ENCODE measurements at places on chromosomes 6 and 20. TPM values are rescaled to one million over a fixed set of nuclear protein-coding genes. Genes with fewer than 3 reads are reported as not detected.
A peak's percentile ranks its signal among the peaks of the same experiment; 100 is the strongest.

Gene OOEP
- polyA plus RNA-seq, result 0.15 TPM

DNA sequence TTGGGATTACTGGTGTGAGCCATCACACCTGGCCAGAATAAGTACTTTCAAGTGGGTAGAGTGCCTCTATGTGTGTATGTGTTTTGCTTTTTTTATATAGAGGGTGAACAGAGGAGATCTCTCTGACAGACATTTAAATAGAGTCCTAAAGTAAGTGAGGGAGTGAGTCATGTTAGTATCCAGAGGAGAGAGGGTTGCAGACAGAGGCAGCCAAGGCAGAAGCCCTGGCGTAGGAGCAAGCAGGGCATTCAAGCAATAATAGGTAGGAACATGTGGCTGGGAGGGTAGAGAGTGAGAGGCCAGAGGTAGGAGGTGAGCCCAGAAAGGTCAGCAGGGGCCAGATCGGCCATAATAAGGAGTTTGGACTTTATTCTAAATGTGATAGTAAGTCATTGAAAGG lies 48.9 kb downstream of the PHF20 start:
- DNase-seq, result no peak

DNA sequence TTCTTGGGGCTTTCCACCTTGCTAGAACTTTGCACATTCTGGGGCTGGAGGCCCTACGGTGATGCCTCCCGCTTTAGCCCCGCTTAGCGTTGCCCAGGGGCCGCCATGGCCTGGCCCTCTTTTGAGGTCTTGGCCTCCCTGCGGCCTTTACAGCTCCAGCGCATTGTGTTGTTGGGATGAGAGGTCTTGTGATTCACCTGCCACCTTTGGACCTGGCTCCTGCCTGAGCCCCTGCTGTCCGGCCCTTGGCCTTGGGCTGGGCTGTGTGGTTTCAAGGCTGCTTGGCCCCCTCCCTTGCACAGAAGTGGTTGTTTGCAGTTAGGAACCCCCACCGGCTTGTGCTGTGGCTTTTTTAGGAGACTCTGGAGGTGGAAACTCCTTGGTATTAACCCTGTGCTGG lies 61.0 kb upstream of the CDH4 start:
- DNase-seq, result no peak

DNA sequence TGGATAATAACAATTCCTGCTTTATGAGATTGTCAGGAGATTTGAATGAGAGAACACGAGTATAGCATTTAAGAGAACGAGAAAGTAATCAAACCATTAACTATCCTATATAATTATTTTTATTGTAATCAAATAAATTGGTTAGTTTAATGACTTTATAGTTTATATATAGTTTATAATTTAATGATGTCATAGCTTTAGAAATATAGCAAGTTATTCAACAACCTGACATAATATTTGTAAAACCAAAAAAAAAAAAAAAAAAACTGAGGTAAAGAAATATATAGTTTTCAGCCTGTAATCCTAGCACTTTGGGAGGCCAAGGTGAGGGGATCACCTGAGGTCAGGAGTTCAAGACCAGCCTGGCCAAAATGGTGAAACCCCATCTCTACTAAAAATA lies 26.4 kb upstream of the DST start:
- DNase-seq, result no peak

Gene CST1
- not detected for polyA plus RNA-seq

Gene COL9A1
- polyA plus RNA-seq, result 0.03 TPM

DNA sequence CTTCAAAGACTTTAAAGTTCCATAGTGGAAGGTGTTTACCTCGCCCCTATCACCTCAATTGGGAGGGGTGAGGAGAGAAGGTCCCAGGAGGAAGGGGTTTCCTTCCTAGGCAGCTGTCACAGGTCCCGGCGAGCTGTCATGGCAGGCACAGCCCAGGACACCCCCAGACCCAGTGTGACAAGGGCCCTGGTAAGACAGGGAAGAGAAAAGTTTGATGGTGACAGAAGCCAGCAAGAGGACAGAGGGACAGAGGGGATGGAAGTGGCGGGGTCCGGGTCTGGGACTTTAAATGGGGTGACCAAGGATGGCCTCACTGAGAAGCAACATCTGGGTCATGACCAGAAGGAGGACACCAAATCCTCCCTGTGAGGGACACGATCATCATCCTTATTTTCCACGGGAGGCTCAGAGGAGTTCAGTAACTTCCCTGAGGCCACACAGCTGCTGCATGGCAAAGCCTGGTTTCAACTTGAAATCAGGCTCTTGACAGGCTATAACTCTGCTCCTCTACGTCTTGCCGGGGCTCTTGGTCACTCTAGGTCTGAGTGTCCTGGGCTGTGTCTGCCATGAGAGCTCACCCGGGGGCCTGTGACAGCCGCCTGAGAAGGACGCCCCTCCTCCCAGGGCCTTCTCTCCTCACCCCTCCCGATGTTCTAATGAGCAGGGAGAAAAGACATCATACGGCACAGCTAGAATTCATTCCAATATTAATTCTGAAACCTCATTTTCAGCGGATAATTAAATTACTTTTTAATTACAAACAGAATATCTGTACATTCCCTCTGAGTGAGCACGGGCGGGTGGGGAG lies 222.2 kb downstream of the PREX1 start:
- DNase-seq, result no peak

- no peak for DNase-seq
These were observed 13.9 kb downstream of the JAG1 start for GRCh38 chr20:10659651-10660601.

- DNase-seq, result no peak
These were observed 81.6 kb downstream of the KCNB1 start for GRCh38 chr20:49400904-49401303.

Gene RNF39
- not detected for polyA plus RNA-seq

GRCh38 chr6:48541649-48542048 lies 430.7 kb upstream of the PTCHD4 start:
- DNase-seq, result no peak

GRCh38 chr20:25051386-25052155 lies 6.4 kb downstream of the ACSS1 start:
- DNase-seq, result no peak

DNA sequence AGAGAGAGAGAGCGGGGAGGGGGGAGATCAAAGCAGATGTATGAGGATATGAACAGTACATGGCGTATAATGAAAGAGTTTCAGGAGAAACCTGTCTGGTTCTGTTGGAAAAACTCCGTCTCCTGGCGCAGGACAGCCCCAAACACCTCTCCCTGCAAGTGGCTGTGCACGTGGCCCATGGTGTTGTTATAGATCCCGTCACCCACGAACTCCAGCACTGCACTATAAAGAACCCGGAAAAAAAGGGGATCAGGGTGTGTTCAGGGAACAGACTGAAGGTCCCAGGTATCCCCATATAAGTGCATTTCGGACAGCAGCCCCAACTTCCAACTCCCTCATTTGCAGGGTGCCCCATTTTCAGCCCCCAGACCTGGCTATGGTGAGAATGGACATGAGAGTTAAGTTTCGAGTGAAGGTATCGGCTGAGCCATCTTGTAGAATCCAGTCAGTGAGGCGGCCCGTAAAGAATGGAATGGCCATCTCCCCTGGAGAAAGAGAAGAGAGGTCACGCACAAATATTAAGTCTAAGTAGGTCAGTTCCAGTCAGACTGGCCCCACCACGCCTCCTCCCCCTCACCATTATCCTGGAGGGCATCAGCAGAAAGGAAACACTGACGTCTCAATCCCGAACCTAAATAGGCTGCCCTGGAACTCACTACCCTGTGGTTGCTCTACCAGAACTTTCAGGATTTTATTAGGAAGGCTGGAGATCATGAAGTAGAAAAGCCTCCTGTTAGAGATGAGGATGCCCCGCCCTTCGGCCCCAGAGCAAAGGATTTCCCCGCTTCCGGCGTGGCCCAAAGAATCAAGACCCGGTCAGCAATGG lies 1.3 kb downstream of the TAP1 start:
- peak; percentile 38 for DNase-seq

DNA sequence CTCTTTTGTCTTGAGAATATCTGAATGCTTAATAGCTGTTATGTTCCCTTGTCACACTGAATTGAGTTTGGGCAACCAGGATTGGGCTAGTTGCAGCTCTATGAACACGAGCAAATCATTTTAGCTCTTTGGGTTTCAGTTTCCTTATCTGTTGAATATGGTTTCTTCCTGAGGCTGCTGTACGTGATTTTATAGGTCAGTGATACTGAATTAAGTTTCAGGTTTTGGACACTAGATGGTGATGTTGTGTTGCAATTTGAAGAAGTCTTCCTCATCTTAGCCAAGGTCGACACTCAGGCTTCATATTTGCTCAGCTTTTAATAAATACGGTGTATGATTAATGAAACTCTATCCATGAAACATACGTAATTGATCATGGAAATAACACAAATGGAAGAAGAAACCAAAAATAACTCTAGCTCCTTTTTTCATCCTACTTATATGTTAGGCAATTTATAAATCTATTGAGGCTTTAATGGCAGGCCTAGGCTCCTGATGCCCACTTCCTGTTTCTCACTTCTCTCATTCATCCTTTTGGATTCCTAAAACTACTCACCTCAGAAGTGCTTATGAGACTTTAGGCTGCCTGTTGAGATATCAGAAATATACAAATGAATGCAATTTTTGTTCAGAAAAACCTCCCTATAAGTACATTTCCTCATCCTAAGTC lies 354.1 kb upstream of the MAP3K7 start:
- DNase-seq, result no peak

DNA sequence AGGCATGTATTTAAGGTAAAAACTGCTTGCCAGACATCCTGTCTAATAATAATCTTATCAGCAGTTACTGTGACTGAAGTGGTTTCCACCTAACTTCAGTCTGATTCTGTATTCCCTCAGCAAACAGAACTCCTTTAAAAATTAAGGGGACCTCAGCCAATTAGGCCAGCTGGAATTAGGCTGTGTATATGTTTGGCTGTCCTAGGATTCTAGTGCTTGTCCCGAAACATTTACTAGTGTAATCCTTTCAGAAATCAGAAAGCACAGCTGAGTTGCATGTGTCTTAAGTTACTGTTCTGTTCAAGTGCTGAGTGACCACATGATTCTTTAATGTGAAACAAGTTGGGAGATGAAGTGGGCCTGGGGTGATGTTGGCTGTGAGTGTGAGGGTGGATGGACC lies 120.9 kb upstream of the SUPT3H start:
- DNase-seq, result no peak

DNA sequence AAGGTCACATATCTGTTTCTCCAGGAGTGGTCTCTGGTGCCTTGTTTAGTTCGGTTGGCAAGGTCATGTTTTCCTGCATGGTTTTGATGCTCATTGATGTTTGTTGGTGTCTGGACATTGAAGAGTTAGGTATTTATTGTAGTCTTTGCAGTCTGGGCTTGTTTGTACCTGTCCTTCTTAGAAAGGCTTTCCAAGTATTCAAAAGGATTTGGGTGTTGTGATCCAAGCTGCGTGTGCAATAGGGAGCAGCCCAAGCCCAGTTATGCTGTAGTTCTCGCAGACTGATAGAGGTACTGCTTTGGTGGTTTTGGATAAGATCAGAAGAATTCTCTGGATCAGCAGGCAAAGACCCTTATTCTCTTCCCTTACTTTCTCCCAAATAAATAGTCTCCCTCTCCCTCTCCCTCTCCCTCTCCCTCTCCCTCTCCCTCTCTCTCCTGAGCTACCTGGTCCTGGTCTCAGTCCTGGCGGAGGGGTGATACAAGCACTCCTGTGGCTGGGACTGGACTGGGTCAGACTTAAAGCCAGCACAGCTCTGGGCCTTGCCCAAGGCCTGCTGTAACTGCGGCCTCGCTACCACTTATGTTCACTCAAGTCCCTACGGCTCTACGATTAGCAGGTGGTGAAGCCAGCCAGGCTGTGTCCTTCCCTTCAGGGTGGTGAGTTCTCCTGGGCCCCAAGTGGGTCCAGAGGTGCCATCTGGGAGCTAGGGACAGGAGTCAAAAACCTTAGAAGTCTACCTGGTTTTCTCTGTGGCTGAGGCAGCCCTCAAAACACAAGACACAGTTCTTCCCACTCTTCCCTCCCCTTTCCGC lies 27.3 kb upstream of the GRM4 start:
- DNase-seq, result no peak

- no peak for DNase-seq
These were observed 32.6 kb downstream of the MDFI start for GRCh38 chr6:41670703-41671360.

GRCh38 chr20:23039136-23039875 lies 4.2 kb downstream of the SSTR4 start:
- DNase-seq, result no peak

Gene MDFI
- 0.89 TPM for polyA plus RNA-seq

Gene RPL7L1
- 90.6 TPM for polyA plus RNA-seq

DNA sequence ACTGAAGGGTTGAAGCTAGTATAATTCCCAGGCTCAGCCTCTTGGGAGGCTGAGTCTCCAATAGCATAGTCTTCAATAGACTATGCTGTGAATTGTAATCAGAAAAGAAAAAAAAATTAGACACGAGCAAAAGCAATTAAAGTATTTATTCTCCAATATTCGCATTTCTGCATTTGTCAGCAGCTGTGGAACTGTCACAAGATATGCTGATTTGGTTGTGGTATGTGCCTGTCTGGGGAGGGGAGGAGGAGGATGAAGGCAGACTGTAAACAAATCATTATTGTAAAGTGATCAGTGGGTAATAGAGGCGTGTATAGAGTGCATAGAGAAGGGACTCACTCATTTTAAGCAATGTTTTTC lies 10.1 kb upstream of the BICRAL start:
- DNase-seq, result no peak

DNA sequence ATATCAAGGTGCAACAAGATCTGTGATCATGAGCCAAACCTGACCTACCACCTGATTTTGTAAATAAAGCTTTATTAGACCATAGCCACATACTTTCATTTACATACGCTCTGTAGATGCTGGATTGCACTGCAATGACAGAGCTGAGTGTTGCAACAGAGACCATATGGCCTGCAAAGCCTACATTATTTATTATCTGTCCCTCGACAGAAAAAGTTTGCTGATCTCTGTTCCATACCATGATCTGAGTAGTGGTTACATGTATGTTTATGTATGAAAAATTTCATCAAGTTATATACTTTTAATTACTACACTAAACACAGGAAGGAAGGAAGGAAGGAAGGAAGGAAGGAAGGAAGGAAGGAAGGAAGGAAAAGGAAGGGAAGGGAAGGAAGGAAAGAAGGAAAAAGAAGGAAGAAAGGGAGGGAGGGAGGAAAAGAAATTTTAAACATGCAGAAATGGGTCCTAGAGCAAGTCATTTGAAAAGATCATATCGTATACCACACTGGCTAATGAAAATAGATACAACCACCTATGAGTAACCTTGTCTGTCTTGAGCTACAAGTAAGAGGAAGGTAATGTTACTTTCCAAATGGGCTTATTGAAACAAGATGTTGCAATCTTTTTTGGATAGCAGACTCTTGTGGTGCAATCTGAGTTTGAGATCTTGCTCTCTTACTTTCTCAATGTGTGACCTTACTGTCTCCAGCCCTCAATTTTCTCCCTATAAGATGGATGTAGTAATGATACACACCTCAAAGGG lies 441.0 kb downstream of the KIF16B start:
- DNase-seq, result no peak

DNA sequence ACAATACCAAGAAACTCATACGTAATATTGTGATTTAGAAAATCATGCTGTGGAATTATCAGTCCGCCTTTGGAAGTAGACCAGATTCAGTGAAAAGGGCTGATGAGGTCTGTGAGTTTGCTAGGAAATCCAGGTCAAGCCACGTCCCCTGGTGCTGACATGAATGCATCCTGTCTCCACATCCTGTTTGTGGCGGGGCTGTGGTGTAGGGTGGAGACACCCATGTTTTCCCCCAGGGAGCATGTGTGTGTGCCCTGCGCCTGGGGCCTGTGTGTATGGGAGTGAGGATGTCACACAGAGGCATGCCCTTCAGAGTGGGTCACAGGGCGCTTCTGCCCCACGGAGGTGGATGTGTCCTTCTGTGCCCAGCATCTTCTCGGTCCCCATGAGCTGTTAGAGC lies 109.1 kb downstream of the SASH1 start:
- no peak for DNase-seq

Gene NFATC2
- 0.48 TPM for polyA plus RNA-seq

Gene CALHM4
- polyA plus RNA-seq, result not detected

GRCh38 chr6:2157441-2158127 lies 87.8 kb downstream of the GMDS start:
- DNase-seq, result no peak

Gene MOCS1
- polyA plus RNA-seq, result 17.3 TPM

Gene PAK1IP1
- polyA plus RNA-seq, result 25.2 TPM

Data from psoas muscle (tissue), 8 donors.